ENCODE measurements at places on chromosomes 6 and 20. TPM values are rescaled to one million over a fixed set of nuclear protein-coding genes. Genes with fewer than 3 reads are reported as not detected.

EFCAB8 gene
- total RNA-seq, result 0.25 TPM

TRERF1 gene
- total RNA-seq, result 18.2 TPM

- no peak for DNase-seq
These were observed 548.2 kb downstream of the PRKN start for GRCh38 chr6:162179196-162179951.

DNA sequence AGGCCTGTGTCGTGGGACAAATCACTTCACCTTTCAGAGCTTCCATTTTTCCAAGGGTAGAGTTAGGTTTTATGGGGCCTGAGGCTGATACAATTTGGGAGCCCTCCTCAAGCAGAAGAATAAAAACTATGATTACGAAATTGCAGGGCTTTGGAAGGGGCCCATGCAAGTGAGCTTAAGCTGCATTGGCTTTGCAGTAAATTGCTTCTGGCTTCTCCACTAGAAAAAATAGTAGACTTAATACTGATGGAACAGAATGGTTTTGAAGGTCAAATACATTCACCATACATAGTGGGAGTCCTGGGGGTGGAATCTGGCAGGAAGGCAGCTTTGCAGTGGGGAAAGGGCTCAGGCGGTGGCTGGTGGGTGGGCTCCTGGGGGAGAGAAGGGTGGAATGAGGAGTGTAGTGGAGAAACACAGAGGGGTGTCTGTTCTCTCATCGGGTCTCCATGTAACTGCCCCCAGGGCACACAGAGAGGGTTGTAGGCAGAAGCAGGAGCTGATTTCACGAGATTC, 55.9 kb upstream of the RNF24 start:
- DNase-seq, result no peak

LY6G6D gene
- total RNA-seq, result not detected

DNA sequence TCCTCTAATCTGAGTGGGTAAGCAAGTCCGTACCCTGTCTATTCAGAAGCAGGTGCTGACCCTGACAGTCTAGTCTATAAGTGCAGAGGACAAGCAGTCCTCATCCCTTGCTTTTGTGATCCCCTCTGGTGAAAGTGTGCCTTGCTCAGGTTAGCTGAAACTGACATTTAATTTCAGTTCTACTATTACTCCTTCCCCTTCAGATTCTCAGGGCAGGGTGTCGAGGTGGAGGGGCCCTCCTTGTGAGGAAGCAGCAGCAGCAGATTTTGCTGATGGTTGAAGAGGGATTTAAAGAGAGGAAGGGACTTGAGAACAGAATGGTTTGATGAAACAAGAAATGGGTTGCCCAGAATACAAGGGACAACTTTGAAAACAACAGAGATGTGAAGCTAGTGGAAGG, 309.3 kb downstream of the CLIC5 start:
- DNase-seq, result no peak

HTR1E gene
- total RNA-seq, result not detected

SLC22A2 gene
- not detected for total RNA-seq

- no peak for DNase-seq
These were observed 4.8 kb upstream of the ZNFX1 start for GRCh38 chr20:49282584-49283171.

DNA sequence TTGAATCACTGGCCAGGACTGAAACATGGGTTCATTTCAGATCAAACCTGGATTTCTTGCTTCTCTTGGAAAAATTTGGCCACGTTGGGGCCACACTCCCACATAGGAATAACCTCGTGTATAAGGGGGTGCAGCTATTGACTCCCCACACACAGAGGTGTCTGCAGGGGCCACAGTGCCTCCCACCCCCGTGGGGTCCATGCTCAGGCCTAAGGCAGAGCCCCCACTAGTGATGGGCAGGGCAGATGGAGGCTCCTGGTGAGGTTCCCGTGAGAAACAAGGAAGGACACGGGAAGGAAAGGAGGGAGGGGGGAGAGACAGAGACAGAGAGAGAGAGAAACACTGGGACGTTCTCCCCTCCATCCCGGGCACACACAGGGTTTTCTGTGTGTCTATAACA, 230.5 kb downstream of the ERMARD start:
- no peak for DNase-seq

HTR1B gene
- not detected for total RNA-seq

BPHL gene
- 9.2 TPM for total RNA-seq

GRCh38 chr6:47377971-47378370, 68.3 kb upstream of the TNFRSF21 start:
- no peak for DNase-seq

LAMA4 gene
- not detected for total RNA-seq

PRR18 gene
- total RNA-seq, result not detected

HCK gene
- 0.35 TPM for total RNA-seq

NOTCH4 gene
- total RNA-seq, result 0.15 TPM

MDFI gene
- total RNA-seq, result not detected

PDYN gene
- total RNA-seq, result not detected

PPP1R11 gene
- total RNA-seq, result 62.5 TPM

- no peak for DNase-seq
These were observed 474.4 kb upstream of the HSF2 start for GRCh38 chr6:121925024-121925423.

FAM217A gene
- total RNA-seq, result not detected
